ENCODE measurements at places on chromosomes 2 and 18.

- peak; percentile 89 for DNase-seq
Measured at GRCh38 chr2:225010804-225011203, 31.5 kb downstream of the DOCK10 start.

- peak; percentile 16 for DNase-seq
Measured at GRCh38 chr2:135664623-135665068, 77.0 kb upstream of the UBXN4 start.

DNA sequence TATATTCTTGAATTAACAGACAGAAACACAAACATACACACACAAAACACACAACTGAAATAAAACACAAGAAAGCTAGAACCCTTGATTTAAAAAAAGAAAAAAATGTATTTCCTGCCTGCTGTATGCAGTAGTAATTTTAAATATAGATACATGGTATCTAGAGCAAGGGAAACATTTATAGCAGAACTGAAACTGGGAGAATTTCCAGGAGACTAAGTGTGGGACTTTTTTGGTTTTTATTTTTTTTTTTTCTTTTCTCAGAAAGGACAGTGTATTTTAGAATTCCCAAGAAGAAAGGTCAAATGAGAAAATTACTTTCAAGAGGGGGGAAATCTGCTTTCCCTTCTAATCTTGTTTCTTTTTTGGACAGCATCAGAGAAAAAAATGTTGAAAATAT lies 558.9 kb upstream of the PKDCC start:
- DNase-seq: no peak

DNA sequence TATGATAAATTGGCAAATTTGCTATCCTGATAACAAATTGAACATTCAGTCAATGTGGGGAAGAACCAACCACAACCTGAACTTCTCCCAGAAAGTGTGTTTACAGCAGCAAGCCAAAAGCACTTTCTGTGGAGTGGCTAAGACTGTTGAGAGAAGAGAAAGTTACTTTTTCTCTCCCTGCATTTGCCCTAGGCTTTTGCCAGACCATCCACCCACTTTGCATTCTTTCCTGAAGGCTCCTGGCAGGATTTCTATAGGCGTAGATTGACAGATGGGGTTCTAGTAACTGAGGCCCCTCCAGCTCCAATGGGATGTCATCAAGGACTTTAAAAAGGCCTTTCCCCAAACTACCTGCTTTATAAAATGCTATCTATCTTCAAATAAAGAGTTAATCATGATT lies 215.2 kb downstream of the GULP1 start:
- no peak for DNase-seq

DNA sequence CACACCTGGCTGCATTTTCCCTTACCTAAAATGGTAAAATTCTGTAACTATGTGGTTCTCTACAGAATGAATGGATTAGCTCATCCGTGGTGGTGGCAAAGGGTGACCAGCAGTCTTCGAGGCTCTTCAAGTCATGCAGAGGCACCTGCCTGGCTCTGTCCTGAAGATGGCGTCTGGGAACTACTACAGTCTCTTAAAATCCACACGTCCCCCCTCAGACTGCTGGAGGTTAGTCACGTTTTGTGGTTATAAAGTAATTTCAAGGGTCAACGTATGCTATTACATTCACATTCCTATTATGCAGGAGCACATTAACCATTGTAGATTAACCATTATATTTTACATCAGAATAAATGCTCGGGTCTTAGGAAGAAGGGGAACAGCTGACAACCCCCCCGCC lies 616.7 kb downstream of the GALR1 start:
- peak; percentile 16 for DNase-seq

DNA sequence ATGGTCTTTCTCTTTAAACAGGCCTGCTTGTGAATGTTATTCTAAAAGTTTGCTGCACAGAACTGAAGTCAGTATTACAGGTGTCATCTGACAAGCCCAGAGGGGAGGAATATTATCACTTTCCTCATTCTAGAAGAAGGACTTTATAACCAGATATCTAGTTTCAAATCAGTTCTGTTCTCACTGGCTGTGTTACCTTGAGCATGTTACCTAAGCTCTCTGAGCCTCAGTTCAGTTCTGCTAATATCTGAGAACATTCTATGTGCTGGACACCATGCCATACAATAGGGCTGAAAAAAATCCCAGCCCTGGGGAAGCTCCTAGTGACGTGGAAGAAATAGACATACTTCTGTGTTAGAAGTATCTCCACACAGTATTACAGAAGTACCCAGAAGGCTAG lies 27.9 kb downstream of the MAPRE3 start:
- no peak for DNase-seq

GRCh38 chr2:37569986-37570679 lies 101.3 kb downstream of the CDC42EP3 start:
- no peak for DNase-seq

GRCh38 chr2:223536546-223536945 lies 65.6 kb downstream of the SCG2 start:
- DNase-seq: no peak

- peak; percentile 43 for DNase-seq
Measured at GRCh38 chr18:38257661-38258060, 692.1 kb upstream of the CELF4 start.

DNA sequence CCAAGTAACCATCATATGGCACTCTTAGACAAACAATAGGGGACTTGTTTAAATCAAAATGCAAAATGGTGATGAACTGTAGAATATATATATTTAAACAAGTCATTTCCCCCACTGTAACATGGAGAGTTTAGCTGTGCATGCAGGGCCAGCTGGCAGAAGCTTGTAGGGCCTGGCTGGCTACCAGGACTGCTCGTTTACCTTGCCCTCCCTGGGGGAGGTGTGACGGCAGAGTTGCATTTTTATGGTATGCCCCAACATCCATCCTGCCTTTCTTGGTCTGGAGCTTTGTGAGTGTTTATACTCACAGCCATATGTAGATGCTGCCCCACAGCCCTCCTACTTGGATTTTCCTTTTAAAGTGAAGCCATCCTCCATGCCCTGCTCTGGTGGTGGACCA lies 101.7 kb upstream of the ZFP36L2 start:
- DNase-seq: no peak

DNA sequence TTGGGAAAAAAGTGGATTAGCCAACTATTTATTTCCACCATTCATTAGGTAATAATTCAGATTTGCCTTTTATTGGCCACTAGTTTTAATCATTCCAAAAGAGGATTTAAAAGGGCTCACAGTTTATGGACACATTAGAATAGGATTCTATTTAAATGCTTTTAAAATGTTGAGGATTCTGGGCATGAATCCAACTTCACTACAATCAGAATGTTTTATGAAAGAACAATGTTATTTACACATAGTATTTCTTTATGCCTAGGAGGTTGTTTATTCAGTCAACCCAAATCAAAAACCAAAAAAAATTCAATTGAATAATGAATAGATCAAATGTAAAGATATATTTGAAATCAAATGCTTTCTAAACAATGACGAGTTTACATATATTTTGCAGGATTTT lies 232.2 kb downstream of the GULP1 start:
- no peak for DNase-seq

GRCh38 chr2:239587311-239587731 lies 186.5 kb upstream of the HDAC4 start:
- DNase-seq: no peak

DNA sequence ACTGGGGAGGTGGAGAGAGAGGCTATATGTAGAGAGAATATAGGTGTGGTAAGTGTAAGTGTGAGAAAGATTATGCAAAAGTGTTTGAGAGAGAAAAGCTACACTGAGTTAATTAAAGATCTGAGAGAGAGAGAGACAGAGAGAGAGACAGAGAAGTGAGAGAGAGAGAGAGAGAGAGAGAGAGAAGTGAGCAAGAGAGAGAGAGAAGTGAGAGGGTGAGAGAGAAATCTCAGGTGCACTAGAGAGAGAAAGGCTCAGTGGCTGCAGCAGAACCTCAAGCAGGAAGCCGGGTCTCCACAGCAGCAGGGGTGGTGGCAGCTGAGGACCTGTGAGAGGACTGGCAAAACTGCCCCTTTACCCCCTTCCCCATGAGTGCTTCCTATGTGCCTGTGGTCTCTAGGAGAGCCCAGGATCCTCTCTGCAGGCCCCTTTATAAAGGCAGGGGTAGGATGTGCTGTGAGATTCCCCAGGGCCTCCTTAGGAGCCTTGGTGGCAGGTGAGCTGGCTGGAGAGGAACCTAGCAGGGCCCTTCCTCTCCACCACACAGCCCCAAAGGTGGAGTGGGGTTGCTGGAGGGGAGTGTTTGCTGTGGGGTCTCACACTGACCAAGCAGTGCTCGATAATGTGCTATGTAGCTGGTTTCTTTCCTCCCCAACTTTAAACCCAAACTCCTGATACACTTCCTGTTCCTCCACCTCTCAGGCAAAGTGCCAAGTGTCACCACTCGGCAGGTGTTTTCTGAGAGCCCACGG lies 52.6 kb downstream of the SLC4A5 start:
- DNase-seq: no peak

- no peak for DNase-seq
Measured at GRCh38 chr2:186806591-186806990, 42.4 kb downstream of the ZSWIM2 start.

- DNase-seq: no peak
Measured at GRCh38 chr2:136582628-136583205, 182.6 kb upstream of the THSD7B start.

DNA sequence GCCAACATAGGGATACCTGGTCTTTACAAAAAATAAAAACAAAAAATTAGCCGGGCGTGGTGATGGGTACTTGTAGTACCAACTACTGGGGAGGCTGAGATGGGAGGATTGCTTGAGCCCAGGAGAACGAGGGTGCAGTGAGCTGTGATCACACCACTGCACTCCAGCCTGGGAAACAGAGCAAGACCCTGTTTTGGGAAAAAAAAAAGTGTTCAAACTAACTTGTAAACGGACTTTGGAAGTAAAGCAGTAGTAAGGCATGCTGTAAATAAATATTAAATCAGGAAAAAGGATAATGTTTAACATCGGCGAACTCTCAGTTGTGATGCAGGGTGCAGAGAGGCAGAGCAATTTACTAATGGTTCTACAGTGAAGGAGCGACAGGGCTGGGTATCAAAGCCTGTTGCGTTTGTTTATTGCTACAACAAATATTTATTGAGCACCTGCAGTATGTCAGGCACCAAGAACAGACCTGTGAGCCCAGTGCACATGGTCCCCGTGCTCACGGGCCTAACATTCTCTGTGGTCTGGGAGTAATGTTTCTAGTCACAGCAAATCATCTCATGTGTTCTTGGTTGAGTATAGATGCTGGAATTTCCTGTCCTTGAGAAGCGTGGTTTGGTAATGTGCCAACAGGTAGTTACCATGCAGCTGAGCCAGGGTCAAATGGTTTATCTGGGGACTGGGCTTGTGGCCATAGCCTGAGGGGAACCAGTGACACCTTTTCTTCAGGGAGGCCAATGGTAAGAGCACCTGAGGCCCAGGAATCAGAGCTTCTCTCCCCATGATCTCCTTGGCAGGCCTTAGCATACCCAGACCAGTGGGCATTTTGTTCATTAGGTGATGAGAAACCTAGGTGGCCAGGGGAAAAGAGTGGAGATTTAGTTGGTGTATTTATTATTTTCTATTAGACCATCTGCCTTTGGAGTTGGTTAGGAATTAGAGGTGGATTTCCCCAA lies 27.9 kb upstream of the GREB1 start:
- peak; percentile 64 for DNase-seq

DNA sequence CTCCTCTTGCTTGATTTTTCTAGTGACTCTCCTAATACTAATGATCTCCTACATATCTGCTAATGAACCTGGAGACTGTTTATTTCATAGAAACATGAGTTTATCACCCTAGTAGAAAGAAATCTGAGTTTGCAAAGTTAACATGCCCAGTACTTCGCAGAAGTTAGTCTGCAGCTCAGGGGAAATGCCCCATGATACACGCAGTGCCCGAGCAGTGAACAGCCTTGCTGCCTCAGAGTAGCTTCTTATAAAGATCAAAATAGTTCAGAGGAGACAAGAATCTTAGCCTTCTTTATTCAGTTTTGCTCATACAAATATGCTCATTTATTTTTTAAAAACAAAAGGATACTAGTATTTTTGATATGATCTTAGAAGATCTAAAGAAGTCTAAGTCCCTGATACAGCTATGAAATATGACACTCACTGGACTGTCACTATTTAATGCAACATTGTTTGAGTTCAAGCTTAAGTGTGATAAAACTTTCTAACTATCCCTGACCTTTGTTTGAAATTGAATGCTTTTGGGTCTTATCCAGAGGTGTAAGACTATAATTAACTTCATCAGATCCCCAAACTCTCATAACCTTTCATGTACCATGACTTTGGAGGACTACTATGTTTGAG lies 20.5 kb downstream of the FRZB start:
- DNase-seq: no peak

DNA sequence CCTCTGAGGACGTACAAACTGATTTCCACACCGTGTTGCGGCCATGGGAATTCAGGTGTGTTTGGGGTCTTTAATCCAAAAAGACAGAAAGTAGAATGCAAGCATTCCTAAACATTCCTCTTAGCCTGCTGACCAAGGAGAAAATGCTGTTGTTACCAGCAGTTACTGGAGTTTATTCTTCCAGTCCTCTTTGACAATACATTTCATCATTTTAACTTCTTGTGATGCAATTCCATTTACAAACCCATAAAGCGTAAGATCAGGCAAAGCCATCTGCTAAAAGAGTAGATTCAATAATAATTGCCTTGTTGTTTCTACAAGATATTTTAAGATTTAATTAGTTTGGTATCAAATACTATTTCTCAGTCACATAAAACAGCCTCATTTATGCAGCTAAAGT lies 32.7 kb downstream of the SPIRE1 start:
- no peak for DNase-seq

DNA sequence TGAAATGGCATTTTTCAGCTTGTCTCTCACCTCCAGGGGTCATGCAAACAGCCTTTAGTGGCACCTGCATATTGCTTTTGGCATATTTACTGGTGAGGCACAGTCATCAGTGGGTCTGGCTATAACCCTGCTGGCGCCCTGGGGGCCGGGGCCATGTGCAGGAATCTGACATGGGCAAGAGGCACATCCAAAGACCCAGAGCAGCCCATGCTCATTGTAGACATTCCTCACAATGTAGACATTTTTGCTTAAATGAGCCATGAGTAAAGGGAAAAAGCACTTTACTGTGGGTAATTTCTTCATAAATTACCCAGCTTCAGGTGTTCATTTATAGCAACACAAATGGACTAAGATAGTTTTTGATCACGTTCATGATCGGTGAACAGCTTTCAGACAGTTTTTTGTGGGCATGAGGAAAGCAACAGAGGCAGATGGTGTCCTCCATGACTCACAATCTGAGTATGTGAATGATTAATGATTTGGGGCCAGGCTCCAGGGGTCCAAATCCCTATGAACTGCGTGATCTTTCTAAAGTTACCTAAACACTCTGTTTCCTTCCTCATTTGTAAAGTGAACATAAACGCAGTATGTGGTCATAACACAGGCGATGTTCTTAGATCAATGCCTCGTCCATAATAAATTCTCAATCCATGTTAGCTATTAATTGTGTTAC lies 85.8 kb downstream of the LIPG start:
- peak; percentile 73 for DNase-seq

- DNase-seq: no peak
Measured at GRCh38 chr2:1944986-1945385, 200.7 kb upstream of the PXDN start.

DNA sequence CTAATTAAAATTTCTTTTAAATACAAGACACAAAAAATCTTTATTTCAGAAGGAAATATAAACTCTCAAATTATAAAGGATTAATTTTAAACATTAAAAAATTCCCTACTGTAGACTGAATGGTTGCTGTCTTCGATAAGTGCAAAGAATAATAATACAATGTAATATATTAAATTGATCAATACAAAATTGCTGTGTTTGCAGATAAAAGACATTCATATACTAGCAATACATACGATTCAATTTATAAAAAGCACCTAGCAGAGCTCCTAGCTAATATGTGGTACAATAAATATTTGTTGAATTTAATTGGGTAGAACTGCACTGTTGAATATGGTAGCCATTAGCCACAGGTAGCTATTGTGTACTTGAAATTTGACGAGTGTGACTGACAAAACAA lies 6.6 kb downstream of the ZSWIM2 start:
- no peak for DNase-seq

GRCh38 chr2:30784682-30785081 lies 22.6 kb downstream of the CAPN13 start:
- DNase-seq: no peak
